ENCODE measurements at places on chromosomes 2 and 18.

DNA sequence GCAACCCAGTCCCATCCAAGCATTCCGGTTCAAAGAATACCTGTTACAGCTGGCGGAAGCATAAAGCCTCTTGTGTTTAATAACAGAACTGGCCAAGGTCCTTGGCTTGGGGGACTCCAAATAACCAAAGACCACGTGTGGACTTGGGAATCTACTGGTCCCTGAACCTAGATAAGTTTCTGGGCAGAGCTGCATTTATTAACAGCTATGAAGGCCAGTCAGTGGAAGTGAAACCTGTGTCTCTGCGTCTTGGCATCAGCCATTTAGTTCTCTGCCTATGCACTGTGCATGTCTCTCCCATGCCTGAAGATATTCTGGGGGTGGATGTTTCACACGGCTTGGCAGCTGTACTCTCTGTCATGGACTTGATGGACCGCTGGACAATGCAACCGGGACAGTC, 137.7 kb downstream of the CCBE1 start:
- DNase-seq = no peak

DNA sequence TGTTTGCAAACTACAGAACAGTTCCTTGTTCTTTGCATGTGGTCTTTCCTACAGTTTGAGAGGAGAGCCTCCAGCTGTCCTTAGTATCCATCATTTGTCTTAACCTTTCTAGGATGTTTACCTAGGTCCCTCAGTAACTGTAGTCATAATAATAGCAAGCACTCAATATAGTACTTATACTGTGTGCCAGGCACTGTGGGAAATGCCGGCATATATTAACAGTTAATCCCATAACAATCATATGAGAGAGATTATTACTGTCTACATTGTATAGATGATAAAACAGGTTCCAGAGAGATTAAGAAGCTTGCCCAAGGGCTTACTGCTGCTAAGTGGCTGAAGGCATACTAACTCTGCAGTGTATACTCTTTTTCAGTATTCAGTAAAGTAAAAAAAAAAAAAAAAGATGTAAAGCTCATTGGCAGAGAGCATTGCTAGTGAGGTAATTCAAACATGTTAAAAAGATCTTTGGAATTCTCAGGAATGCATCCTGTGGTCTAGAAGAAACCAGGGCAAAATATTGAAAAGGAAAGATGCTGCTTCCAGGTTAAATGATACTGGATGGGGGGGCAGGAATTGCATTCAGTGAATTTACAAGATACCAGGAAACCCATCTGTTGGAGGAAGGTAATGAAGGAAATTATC, 72.3 kb downstream of the SPTBN1 start:
- no peak for DNase-seq

DNA sequence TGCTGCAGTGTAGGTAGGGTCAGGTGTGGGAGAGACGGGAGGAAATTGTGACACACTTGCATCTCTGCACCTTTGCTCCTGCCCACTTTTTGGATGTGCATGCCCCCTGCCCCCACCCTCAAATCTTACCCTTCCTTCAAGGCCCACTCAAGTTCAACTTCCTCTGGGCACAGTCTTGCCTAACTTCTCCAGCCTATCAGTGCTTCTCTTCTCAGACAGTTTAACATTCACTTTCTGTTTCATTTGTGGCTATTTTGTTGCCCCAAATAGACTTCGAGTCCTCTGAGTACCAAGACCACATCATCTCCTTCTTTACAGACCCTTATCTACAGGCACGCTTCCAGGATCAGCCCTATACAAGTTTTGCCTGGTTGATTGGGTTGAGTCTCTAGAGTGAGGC, 2.7 kb downstream of the ST8SIA5 start:
- no peak for DNase-seq

GRCh38 chr2:20618468-20618885, 32.4 kb downstream of the HS1BP3 start:
- DNase-seq = no peak

DNA sequence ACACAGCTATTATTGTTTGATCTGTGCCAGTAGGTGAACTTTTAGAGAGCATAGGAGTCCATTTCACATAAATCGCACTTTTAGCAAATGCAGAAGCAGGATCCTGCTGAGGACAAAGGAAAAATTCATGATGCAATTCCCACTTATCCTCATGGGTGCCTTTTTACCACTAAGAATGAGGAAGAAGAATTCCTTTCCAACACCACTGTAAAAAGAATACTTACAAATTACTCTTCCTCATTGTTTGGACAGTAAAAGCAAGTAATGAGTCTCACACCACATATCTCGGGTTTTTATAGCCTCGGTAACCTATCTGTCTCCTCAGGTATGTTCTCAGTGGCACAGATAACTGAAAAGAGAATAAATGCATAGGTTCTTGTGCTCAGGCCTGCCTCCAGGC, 238.5 kb downstream of the MTX2 start:
- DNase-seq = no peak

DNA sequence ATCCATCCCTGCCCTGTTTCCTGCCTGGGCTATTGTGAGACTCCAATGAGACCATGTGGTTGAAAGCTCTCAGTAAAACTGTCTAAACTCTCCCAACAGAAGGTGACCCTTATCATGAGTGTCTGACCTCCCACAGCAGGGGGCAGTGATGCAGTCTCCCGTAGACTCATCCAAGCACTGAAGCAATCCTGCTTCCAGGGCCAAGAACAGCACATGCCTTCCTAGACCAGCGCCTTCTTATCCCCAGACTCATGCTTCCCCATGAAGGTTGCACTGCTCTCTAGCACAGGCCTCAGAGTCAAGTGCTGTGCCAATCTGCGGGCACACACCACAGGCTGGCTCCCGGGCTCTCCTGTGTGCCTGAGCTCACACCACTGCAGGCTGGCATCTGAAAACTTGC, 112.3 kb downstream of the TNS1 start:
- no peak for DNase-seq

GRCh38 chr2:231640641-231641111, 48.0 kb downstream of the TEX44 start:
- DNase-seq = no peak

- DNase-seq = no peak
Measured at GRCh38 chr2:122491011-122491410, 735.6 kb downstream of the TSN start.

GRCh38 chr2:241499146-241499965, 9.0 kb downstream of the STK25 start:
- DNase-seq = no peak

GRCh38 chr2:10932345-10933151, 20.8 kb downstream of the KCNF1 start:
- no peak for DNase-seq

DNA sequence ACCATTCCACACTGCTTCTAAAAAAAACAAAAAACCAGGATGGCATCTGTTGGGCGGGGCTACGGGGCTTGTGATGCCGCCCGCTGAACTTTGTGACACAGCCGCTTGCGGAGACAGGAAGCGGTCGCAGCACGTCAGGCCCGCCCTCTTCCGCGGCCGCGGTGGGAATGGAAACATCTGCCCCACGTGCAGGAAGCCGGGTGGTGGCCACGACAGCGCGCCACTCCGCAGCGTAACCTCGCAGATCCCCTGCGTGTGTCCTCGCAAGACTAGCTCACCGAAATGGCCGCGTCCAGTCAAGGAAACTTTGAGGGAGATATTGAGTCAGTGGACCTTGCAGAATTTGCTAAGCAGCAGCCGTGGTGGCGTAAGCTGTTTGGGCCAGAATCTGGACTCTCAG, 168.5 kb downstream of the SUCLG1 start:
- no peak for DNase-seq

- DNase-seq = no peak
Measured at GRCh38 chr2:21175895-21176646, 52.3 kb downstream of the TDRD15 start.

DNA sequence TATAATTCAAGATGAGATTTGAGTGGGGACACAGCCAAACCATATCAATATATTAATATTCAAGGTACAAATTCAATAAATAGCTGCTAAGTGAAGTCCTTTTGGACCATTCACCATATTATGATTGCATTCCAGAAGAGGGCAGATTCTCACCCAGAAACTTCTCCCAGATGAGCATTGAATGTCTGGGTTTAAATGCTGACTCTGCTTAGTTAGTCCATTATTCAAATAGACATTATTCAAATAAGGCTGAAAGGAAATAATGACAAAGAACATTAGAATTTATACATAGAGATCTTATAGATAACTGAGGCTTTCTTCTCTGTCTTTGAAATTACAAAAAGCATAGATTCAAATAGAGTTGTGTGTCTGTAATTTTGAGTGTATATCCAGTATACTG, 579.4 kb upstream of the SLC8A1 start:
- DNase-seq = no peak

GRCh38 chr2:232321156-232321816, 57.3 kb upstream of the ALPP start:
- no peak for DNase-seq

- no peak for DNase-seq
Measured at GRCh38 chr18:30016179-30016578, 1026.4 kb downstream of the DSC3 start.

GRCh38 chr2:55345064-55345463, 74.6 kb downstream of the CCDC88A start:
- no peak for DNase-seq

DNA sequence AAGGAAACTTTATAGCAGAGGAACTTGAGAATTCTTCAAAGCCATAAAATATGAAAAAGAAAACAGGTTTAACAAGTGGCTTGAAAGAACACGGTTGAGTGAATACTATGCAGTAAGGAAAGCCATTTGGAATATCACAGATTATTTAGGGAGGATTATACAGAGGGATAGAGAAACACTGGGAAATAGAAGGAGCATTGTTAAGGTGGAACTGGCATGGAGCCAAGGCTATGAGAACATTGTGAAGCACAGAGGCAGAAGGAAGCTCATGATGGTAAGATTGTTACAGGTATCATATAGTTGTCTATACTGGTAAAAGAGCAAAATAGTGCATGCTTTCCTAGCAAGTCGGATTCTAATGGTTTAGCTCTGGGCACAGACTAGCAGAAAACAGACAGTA, 87.1 kb downstream of the SS18 start:
- DNase-seq = no peak

GRCh38 chr2:10338270-10339188, 35.8 kb downstream of the HPCAL1 start:
- no peak for DNase-seq

DNA sequence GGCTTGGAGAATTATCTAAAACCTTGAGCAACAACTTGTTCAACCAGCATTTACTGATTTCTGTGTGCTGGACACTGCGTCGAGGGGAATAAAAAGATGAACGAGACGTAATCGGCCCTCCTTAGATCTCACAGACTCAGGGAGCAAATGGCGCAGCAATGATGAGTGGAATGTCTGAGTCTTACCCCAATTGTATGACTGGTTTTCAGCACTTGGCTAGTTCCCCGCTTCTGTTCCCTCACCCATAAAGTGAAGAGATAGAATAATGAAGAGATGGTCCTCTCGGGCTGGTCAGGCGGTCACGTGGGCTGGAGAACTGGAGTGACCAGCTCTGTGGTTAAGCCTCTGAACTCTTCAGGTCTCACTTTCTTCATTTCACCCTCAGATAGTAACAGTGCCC, 17.3 kb upstream of the GATA6 start:
- no peak for DNase-seq

DNA sequence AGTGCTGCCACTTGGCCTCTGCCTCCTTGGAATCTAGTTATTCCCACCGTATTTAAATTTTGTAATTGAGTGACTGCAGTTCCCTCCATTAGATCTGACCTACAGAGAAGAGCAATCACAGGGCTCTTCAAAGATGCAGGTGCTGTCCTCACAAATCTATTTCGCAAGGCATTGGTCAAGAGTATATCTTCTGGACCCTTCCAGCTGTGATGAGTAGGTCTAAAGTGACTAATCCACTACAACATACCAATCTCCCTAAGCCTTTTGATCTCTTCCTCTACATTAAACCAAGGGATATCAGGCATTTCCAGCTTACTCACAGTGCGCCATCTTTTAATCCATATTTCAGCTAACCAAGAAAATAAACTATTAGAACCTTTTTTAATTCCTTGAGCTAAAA, 65.1 kb upstream of the COL3A1 start:
- DNase-seq = no peak

DNA sequence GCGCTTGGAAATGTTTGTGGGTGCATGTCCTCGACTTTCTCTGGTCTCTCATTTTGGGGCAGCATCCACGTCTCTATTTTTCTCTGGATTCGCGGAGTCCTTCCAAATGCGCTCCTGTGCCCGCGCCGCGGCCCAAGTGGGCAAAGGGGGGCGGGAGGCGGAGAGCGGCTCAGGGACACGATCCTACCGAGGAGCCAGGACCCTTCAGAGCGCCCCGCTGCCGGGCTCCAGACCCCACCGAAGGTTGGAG, 990 bp downstream of the EPAS1 start:
- no peak for DNase-seq

DNA sequence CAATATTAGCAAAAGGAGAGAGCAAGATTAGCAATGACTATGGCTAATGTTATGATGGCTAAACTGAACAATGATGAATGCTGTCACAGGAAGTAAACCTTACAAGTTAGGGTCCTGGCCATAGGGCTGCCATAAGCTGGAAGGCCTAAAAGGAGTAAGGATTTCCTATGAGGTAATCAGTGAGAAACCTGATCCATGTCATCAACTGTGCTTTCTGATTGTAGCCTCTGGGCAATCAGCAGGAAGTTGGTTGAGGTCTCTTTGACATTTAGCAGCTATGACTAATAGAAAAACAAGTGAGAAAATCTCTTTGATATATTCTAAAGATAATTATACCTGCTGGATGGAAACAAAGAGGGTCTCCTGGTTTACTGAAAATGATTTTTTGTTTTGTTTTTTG, 193.0 kb downstream of the RAB3GAP1 start:
- no peak for DNase-seq

- no peak for DNase-seq
Measured at GRCh38 chr2:144325086-144325485, 194.8 kb downstream of the ZEB2 start.

DNA sequence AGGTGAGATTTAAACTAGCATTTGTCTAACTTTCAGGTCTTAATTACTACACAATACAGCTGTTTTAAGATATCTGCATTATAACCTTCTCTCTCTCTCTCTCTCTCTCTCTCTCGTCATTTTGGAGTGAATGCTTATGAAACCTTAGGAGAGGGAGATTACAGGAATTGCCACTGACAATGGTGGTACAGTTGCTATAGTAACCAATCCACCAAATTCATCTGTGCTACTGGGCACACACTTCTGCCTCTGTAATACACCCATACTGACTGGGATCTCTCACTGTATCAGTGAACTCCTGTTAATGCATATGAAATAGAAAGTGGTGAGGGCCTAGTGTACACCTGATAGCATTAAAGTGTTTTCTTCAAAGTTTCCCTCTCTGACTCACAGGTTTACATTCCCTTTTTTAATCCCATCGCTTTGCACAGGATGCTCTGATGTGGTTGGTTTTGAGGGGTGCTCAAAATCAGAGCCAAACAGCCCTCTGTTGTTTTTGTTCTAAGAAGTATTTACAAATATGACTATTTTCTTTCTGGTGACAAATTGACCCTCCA, 13.1 kb downstream of the KLHL14 start:
- no peak for DNase-seq
